ENCODE measurements at places on chromosomes 3 and 15.

DNA sequence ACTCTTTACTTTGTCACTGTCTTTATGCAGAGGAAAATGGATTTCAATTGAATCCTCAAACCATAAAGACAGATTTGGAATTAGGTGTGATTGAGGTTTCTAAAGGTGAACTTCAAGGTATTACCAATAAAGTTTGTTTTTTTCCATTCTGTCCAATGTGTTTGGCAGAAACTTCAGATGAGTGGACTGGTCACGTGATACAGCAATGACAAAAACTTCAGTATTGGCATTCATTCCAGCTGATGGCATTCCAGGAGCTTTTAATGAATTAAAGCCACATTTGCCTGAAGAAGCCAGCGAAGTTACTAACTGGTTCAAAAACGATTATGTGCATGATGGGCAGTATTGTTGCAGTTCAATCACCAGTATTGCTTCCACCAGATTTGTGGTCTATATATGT lies 4.5 kb upstream of the MASP1 start:
- DNase-seq, result no peak

DNA sequence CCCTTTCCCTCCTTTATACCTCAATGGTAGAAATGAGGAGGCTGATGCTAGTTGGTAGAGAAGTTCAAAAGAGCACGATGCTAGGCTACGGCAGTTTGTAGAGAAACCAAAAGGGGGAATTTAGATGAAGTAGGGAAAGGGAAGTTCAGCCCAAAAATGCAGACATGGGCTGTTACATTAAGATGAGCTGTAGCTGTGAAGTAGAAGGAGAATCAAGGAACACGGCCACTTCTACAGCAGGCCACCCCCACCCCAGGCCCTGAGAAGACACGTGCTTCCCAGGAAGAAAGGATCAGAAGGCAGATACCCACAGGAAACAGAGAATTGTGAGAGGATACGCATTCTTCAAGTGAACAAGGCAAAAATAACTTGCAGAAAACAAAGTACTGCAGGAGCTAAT lies 2.1 kb upstream of the PARP14 start:
- no peak for DNase-seq

GRCh38 chr15:35102186-35102585 lies 17.1 kb upstream of the NANOGP8 start:
- no peak for DNase-seq

GRCh38 chr3:132681421-132681820 lies 21.3 kb downstream of the UBA5 start:
- DNase-seq, result peak; percentile 50

DNA sequence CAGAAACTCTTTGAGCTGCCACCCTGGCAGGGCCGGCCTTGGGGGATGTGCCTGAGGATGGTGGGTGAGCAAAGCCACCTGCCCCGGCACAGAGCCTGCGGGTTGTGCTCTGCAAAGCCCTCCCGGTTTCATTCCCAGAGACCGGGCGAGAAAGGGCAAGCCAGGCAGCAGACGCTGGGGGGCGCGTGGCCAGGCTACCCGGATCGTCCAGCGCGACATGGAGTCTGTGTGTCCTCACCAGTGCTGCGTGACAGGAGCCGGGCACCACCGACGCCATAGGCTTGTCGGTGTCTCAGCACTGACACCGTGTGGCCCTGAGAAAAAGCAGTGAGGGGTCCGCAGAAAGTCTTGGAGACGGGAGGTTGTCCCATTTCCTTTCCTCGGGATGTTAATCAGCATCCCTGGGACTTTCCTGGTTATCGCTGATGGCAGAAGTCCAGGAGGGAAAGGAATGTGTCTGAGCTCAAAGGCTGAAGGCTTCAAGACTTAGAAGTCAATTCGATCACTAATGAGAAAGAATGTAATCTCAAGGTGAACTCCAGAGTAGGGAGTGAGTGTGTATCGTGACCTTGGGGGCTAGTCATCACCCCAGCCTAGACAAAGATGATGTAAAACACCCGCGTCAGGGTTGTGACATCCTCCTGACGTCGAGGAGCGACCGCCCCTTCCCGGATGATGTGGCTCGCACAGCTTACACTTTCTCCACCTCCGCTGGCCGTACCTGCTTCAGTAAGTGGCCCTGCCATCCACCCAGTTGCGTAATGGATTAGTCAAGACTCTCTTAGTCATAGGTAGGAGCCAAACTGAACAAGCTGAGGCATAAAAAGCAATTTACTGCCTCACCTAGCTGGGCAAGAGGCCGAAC lies 36.3 kb upstream of the PLA2G4E start:
- peak; percentile 80 for DNase-seq
